ENCODE measurements at places on chromosomes 3 and 15. TPM values are rescaled to one million over a fixed set of nuclear protein-coding genes. Genes with fewer than 3 reads are reported as not detected.

DNA sequence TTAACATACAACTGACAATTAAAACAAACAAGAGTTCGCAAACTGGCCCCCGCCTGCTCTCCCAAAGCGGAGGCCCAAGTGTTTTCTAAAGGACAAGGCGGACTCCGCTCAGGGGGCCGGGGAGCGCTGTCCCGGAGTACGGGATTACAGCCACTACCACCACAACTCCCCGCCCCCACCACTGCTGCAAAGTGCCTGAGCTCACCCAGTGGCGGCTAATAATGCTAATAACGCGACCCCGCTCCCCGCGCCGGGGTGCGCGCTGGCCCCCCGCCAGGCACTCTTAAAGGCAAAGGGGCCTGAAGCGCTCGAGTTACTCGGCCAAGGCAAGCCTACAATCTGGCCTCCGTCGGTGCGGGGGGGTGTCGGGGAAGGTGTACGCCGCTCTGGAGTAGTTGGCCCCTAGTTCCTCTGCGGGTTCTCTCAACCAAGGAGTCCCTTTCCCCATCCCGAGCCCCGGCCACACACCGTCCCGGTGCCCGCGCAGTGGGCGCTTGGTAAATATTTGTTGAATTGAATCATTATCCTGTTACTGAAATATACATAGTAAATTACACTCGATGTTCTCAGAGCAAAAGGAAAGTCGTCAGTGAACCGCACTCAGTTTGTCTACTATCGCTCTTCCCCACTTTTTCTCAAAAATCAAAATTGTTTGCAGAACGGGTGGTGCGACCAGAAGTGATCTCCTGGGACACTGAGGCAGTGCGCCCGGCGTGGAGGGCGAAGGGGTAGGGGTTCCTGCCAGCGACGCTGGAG is 827 bp downstream of the WNT5A start:
- no peak for ATAC-seq

- no peak for ATAC-seq
Measured at GRCh38 chr15:50940506-50940905, 32.0 kb downstream of the AP4E1 start.

- no peak for ATAC-seq
Measured at GRCh38 chr3:152198665-152199064, 70.1 kb upstream of the MBNL1 start.

The GOLGA8Q gene
- total RNA-seq, result not detected

All from esophagus mucosa (tissue), 1 donor.